ENCODE measurements at places on chromosomes 4 and X.

- DNase-seq: no peak
Measured at GRCh38 chrX:134715930-134716619, 57.8 kb upstream of the PLAC1 start.

DNA sequence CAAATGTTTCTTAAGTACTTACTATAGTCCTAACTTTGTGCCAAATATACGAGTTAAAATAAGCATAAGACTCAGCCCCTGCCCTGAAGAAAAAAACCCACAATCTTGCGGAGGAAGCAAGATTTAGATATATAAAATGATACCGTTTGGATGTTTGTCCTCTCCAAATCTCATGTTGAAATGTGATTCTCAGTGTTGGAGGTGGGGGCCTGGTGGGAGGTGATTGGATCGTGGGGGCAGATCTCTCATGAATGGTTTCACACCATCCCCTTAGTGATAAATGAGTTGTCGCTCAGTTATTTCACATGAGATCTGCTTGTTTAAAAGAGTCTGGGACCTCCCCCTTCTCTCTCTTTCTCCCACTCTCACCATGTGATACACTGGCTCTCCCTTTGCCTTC, 28.7 kb downstream of the EFHC2 start:
- DNase-seq: no peak

DNA sequence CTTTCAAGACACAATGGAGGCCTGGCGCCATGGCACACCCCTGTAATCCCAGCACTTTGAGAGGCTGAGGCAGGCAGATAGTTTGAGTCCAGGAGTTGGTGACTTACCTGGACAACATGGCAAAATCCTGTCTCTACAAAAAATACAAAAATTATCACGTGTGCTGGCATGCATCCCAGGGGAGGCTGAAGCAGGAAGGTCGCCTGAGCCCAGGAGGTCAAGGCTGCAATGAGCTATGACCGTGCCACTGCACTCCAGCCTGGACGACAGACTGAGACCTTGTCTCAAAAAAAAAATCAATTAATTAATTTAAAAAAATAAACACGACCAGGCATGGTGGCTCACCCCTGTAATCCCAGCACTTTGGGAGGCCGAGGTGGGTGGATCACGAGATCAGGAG, 2.0 kb upstream of the CTPS2 start:
- DNase-seq: no peak

DNA sequence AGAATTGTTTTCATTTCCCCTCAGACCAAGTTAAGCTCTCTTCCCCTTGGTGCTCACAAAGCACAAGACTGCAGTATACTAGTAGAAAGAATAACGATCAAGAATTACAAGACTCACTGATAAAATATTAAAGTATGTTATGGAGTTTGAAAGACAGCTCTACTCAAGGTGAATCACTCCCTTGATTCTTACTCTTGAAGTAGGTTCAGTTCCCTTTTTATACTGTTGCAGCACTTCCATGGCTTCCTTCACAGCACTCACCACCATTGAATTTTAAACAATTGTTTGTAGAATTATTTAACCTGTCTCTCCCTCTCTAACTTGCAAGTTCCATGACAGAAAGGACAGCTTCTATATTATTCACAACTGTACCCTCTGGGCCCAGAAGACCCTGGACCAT, 42.2 kb downstream of the CASK start:
- DNase-seq: no peak

- DNase-seq: no peak
Measured at GRCh38 chr4:39614487-39615162, 24.0 kb downstream of the SMIM14 start.

DNA sequence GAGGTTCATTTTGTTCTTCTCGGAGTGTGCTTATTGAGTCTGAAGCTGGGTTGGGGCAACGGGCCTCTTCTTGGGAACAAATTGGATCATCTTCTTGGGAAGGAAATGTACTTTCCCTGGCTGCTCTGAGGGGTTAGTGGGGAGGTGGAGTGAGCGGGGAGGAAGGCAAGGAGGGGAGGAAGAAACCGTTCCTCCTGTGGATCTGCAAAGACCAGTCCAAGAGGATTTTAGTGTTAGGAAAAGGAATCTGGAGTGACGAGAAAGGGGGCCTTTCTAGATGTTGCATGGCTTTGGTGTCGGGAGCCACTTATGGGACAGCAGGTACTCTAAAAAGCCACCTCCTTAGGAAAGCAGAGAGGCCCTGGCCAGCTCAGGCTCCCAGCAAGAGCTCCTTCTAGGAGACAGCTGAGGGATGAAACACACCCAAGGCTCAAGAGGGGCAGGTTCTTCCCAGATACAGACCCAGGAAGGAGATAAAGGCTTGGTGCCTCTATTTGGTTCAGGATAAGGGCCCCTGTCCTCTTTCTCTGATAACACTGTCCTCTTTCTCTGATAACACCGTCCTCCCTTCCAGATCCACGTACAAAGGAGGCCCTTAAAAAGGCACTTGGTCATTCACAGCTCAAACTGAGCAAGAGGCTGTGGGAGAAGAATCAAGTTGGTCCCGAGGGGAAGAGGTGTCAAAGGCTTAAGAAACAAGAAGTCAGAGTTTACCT, 451 bp downstream of the SOD3 start:
- DNase-seq: no peak

DNA sequence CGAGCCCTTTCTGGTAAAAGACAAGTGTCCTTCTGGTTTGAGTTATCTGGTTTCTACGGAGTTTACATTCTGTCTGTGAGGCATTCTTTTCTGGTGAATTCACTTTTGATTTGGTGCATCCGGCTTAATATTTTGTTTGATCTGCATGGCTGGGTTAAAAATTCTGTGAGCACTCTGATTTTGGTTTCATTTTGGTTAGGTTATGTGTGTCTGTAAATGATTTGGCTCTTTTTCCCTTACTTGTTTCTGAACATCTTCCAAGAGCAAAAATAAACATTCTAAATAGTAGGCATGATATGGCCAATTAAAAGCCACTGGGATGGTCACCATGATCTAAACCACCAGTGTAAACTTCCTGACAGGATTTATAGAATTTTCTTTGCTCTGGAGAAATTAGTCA, 85.7 kb upstream of the PTPN13 start:
- DNase-seq: no peak

DNA sequence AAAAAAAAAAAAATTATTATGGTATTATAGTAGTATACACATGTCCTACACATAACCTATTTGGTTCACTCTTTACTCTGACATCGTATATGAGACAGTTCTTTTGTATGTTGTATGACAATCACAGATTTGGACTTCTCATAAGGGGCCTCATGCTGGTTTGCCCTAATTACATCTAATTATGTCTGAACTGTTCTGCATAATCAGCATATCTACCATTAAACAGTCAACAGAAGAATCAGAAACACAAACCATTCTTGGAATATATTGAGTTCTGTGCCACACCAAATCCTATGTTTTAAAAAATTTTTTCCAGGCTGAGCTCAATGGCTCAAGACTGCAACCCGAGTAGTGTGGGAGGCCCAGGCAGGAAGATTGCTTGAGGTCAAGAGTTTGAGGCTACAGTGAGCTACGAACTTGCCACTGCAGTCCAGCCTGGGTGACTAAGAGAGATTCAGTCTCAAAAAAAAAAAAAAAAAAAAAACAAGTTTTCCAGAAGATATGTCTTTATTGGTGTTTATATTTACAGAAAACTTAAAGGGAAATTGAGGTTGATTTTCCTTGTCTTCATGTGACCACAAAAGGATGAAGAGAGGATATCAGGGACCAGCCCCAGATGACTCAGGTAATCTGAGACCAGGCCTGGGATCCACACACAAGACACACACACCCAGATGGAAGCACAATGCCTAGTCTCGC, 22.2 kb downstream of the TRIM61 start:
- no peak for DNase-seq

- DNase-seq: no peak
Measured at GRCh38 chrX:152822383-152823086, 8.0 kb downstream of the CETN2 start.

DNA sequence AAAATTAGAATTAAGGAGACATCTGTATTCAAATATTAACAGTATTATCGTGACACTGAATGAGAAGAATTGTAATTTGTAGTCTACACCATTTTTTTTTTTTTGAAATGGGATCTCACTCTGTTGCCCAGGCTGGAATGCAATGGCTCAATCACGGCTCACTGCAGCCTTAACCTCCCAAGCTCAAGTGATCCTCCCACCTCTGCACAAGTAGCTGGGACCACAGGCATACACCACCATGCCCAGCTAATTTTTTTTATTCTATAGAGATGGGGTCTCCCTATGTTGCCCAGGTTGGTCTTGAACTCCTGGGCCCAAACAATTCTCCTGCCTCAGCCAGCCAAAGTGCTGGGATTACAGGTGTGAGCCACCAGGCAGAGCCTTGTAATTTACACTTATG, 24.8 kb downstream of the ELF2 start:
- no peak for DNase-seq

GRCh38 chr4:73675623-73676022, 55.4 kb upstream of the RASSF6 start:
- DNase-seq: no peak

DNA sequence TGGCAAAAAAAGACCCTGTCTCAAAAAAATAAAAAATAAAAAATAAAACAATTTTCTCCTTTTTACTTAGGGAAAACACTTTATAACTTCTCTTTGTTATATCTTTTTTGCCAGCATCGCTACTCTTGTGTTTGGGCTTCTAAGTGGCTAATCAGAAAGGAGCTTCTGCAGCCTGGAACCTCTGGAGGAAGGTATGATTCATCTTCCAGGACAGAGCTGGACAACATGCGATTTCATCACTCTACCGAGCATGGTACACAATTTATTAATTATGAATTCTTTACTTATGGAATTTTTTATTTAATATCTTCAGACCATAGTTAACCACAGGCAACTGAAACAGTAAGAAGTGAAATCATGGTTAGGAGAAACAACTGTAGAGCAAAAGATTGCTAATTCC, 1254.3 kb upstream of the AGA start:
- DNase-seq: no peak

DNA sequence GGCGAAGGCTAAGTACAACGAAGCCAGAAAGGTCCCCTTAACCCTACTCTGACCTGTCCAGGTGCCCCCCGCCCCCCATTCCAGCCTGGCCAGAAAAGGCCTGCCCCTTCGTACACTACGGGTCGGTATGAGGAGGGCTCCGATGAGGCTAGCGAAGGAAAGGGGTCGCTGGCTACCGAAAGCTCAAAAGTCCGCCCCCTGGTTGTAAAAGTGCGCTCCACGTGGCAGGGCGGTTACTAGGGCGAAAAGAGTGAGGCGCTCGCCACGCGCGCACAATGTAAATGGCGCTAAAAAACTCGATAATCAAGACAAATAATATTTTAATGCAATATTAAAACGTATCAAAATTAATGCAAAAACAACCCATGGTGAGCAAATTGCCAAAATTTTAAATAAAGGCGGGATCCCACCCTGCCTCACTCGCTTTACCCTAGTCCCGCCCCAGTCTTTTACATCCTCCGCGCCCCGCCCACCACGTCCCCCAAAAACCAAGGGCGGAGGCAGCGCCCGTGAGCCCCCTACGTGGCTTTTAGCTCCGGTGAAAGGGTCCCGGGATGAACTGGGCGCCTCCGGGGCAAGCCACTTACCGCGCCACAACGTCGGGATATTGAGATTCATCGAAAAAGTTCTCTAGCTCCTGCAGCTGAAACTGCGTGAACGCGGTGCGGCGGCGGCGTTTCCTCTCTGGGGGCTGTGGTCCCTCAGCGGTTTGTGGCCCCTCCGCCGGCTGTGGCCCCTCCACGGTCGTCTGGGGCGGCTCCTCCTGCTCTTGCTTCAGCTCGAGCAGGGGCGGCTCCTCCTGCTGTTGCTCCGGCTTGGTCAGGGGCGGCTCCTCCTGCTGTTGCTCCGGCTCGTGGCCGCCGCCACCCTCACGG, 929 bp downstream of the ESX1 start:
- no peak for DNase-seq

- DNase-seq: no peak
Measured at GRCh38 chr4:153788051-153788412, 851 bp downstream of the SFRP2 start.

- DNase-seq: no peak
Measured at GRCh38 chrX:7730071-7730470, 112.9 kb upstream of the VCX start.

DNA sequence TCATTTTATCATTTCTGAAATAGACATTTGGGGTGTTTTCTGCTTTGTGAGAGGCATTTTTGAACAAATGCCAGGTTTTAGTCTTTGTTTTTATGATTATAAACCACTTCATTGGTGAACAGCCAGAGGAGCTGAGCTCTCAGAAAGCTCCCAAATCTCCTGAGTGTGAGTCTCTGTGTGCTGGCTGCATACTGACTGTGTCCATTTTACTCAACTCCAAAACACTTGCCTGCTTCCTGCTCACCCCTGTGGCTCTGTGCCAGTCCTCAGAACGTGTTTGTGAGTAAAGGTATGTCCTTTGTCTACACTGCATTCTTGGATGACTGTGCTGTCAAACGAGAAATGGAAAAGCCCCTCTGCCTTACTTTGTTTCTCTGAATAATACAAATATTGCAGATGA, 5.4 kb upstream of the LRAT start:
- DNase-seq: no peak

- no peak for DNase-seq
Measured at GRCh38 chr4:53783208-53783859, 192.0 kb upstream of the LNX1 start.

- no peak for DNase-seq
Measured at GRCh38 chr4:2357821-2358745, 60.4 kb downstream of the ZFYVE28 start.

GRCh38 chrX:24231131-24231540, 81.6 kb downstream of the ZFX start:
- no peak for DNase-seq

GRCh38 chr4:153181293-153181692, 22.9 kb upstream of the TRIM2 start:
- no peak for DNase-seq

GRCh38 chr4:152545088-152545487, 9.2 kb upstream of the FBXW7 start:
- no peak for DNase-seq

DNA sequence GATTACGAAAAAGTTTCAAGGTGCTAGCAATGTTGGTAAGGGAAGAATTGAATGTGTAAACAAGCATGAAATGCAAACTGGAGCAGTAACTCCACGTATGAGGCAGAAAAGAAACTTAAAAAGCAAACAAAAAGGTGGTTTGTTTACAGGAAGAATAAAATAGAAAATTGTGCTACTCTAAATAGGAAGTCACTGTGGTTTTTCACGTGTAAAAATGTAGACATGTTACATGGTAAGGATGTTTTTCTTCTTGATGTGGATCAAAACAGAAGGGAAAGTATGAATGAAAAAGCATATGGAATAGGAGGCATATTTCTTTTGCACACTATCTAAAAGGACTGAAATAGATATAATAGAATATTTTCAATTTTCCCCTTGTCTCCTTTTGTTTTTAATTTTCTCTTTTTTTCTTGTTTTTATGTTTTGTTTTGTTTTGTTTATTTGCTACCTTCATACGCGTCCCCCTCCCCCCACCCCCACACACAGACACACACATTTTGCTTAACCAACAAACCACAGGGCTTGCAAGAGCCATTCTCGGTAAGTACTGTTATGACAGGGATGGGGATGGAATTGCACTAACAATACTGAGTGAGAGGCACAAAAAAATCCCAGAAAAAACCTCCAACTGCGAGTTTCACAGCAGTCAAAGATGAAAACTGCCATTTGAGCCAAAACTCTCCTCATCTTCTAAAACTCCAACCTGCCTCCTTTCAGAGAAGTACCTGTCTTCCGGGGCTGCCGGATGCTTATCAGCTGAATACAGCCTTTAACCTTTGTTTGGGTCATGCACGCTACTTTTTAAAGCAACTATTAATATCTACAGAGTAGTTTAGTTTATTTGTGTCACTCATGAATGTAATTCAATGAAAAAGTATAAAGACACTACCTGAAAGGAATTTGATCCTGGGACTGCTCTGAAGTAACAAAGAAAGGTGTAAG, 135.8 kb downstream of the IL15 start:
- no peak for DNase-seq

Measured in effector memory CD4-positive, alpha-beta T cell (primary cell).